EH (cell line): ENCODE measurements at places on chromosomes 3 and 15.

DNA sequence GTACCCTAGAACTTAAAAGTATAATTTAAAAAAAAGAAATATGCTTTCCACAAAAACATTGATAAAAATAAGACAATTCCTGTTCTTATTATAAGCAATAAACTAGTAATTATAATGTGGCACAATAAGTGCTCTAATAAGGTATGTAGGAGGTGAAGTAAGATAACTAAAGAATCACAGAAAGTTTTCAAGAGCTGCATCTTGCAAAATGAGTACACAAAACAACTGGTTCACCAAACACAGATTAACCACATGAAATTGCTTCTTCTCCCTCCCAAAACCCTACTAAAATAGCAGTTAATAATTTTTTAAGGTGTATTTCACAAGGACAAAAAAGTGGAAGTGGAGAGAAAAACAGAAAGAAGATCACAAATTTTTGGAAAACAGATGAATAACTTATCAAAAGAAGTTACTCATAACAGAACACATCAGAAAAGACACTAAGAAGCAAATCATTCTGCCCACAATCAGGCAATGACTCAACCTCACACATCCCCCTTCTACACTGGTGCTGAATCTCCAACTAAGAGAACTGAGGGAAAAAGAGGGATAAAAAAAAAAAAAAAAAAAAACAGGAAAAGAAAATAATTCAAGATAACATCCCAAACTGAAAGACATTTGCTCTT, 64.2 kb downstream of the TBC1D5 start:
- DNase-seq = peak; percentile 58

GRCh38 chr3:33505027-33505426, 64.8 kb upstream of the UBP1 start:
- DNase-seq = no peak

GRCh38 chr3:152349392-152349791, 80.7 kb downstream of the MBNL1 start:
- peak; percentile 48 for DNase-seq

GRCh38 chr3:161781381-161781780, 284.8 kb downstream of the OTOL1 start:
- DNase-seq = no peak

DNA sequence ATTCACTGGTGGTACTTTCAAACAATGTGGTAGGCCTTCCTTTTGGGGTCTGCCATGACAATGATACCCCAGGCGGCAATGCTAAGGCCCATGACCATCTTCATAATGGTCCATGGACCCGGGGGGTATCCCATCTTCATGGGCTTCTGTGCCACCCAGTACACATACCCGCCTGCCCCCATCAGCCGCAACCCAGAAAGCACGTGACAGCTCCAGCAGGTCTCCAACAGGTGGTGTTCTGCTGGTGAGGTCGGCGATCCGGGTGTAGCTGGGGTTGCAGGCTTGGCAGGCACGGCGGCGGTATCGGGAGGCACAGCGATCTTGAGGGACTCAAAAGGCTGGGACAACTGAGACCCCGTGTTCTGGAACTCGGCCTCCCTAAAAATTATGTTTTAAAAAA, 214.5 kb downstream of the SNRPN start:
- no peak for DNase-seq

- peak; percentile 57 for DNase-seq
These were observed 16.1 kb upstream of the SEMA4B start for GRCh38 chr15:90184786-90185704.

DNA sequence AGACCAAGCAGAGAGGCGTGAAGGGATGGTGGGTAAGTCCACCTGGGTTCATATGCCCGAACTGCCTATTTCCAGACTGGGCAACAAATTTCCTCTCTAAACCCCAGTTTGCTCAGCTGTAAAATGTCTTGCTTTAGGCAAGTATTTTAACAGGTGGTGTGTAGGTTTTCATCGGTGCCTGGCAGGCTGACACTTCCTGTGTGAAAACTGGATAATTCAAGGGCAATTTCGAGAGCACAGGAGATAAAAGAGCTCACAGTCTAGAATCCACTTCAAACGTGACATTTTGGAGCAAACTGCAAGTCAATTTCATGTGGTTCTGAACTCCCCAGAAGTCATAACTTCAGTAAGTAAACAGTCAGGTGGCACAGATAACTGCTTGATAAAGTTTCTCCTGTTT, 112.2 kb downstream of the OXNAD1 start:
- no peak for DNase-seq

- no peak for DNase-seq
These were observed 32.6 kb downstream of the MAGEF1 start for GRCh38 chr3:184679056-184679816.

DNA sequence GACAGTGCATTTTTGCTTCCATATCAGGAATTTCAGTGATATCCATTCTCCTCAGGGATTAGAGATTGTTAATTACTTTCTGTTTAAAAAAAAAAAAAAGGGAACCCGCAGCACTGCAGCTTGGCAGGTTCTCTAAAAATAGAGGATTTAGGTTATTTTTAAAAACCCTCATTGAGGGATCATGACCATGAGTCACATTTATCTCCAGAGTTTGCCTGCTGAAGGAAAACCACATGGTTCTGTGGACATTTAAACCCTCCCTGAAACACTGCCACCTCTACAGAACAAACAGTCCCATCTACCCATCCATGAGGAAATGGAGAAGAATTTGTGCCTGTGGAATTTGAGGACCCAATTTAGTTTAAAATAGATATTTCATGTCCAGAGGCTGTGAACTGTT, 66.2 kb upstream of the UBE2E1 start:
- peak; percentile 91 for DNase-seq

DNA sequence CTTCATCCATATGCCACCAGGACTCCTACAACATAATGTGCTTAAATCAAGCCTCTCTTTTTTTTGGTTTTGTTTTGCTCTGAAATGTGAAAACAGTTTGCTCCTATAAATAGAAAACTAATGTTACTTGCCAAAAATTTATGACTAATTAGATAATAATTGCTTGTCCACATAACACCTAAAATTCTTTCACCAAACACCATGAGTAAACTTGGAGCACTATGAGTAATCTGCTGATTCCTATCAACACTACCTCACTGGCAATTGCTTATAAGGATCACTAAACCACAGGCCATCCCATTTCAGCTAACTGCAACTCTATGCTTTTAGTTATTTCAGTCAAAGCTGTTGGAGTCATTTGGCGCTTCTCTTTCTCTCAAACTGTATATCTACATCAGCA, 252.7 kb downstream of the EPHA3 start:
- peak; percentile 13 for DNase-seq

DNA sequence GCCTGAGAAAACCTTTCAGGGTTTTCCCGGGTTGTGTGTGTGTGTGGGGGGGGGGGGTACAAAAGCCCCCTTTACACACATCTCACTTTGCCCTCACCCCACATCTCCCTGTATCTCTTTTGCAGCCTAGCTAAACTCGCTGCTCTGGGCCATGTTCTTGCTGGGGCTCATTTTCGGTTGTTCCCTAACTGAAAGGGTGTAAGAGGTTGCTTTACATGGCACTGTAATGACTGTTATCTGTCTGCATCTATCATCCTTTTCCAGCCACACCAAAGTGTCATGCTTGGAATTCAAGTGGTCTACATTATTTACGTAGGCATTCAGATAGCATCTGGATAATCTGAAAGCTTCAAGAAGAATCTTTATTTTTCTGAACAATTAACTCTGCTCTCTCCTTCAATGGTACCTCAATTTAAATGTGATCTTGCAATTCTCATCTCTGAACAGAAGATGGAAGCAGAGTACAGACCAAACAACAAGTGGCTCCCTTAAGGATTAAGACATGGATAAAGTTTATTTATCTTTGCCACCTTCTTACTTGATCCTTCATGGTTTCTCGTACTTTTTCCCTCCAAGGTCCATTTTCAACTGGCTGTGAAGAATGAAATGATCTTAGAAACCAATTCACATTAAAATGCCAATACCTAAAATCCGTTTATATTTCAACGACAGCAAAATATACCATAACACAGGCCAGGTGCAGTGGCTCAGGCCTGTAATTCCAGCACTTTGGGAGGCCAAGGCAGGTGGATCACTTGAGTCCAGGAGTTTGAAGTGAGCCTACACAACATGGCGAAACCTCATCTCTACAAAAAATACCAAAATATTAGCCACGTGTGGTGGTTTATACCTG, 34.9 kb downstream of the DCLK3 start:
- DNase-seq = peak; percentile 65

DNA sequence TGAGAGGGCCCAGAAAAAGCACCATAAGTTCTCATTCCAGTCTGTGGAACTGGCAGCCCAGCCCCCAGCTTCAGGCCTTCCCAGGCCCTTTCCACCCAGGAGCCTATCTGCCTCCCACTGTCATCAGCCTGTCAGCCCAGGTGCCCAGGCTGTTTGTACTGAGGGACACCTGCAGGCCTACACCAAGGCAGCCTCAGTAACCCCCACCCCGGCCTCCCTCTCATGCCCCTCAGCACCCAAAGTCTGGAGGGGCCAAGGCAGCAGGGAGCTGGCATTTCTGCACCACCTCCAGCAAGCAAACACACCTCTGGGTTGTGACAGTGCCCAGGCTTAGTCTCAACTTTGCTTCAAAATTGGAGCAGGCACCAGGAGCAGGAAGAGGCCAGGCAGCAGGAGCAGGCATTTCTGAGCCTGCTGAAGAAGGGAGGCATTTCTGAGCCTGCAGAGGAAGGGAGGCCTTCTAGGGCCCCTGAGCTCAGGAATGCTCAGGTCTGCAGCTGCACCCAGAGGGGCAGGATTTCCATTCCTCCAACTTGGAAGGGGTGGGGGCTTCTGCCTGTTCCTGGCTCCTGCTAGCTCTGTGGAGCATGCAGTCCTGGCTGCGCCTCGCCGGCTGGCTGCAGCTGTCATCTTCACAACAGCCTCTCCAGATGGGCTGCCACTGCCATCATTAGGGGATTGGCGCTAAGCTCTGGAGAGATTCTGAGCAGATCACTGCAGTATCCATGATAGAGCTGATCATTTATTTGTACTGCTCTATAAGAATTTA, 396.1 kb downstream of the UNC13C start:
- DNase-seq = no peak

- DNase-seq = no peak
These were observed 303.0 kb downstream of the RBMS3 start for GRCh38 chr3:29583861-29584260.

DNA sequence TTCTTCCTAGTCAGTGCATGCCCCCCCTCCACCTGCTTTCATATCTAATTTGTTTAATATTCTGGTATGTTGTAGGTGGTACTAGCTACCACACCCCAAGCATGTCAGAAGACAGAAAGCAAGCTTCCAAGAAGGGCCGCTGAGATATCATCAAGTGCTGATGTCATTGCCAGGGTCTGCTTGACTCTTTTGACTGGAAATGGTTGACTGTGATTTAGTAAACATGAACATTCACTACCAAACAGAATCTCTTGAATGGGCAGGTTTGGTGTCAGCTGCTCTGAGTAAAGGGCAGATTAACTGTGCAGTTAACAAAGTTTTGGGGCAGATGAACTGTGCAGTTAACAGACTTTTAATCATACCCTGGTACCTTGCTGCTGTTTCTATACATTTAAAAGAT, 244.2 kb upstream of the SATB1 start:
- no peak for DNase-seq

DNA sequence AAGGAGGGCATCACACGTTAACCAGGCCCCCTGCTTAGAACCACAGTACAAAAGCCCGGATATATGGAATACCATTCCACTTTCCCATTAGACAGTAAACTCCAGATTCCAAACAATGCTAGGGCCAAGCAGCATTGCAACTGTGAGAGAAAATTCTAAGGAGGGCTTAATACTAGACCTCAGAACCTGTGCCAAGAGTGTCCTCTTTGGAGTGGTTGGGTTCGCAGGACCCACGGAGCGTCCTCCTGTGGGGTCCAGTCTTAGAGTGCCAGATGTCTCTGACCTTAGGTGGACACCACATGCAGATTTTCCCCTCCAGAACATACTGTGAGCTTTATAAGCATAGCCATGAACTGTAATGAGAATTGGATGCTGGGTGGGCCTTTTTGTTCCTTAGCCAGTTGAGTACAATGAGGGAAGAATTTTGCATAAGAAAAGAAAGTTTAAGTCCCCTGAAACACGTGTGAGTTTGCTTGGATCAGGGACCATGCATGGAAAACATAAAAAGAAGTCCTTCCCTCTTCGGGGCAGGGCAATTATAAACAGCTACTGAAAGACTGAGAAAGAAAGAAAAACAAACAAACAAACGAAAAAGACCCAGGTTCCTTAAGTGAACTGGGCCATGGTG, 325.7 kb downstream of the NEK10 start:
- no peak for DNase-seq

- DNase-seq = peak; percentile 36
These were observed 806 bp downstream of the KLHL25 start for GRCh38 chr15:85793641-85794597.

- DNase-seq = no peak
These were observed 1.5 kb downstream of the ARPC4 start for GRCh38 chr3:9794400-9794799.

- no peak for DNase-seq
These were observed 8.7 kb downstream of the DAZL start for GRCh38 chr3:16596352-16597032.

GRCh38 chr3:4670352-4670751, 177.2 kb downstream of the ITPR1 start:
- peak; percentile 10 for DNase-seq

GRCh38 chr3:73028803-73029202, 32.2 kb downstream of the PPP4R2 start:
- DNase-seq = no peak

- no peak for DNase-seq
These were observed 54.7 kb downstream of the FAM174B start for GRCh38 chr15:92600856-92601255.
